ENCODE measurements at places on chromosomes 2 and 18. TPM values are rescaled to one million over a fixed set of nuclear protein-coding genes. Genes with fewer than 3 reads are reported as not detected.

CFAP65 gene
- not detected for total RNA-seq

DAW1 gene
- not detected for total RNA-seq

DGUOK gene
- 43.5 TPM for total RNA-seq

AKAIN1 gene
- not detected for total RNA-seq

RAB17 gene
- not detected for total RNA-seq

CD8B gene
- total RNA-seq = 0.62 TPM

AMER3 gene
- not detected for total RNA-seq

MYOM1 gene
- 1.4 TPM for total RNA-seq

ABCG5 gene
- total RNA-seq = not detected

DNA sequence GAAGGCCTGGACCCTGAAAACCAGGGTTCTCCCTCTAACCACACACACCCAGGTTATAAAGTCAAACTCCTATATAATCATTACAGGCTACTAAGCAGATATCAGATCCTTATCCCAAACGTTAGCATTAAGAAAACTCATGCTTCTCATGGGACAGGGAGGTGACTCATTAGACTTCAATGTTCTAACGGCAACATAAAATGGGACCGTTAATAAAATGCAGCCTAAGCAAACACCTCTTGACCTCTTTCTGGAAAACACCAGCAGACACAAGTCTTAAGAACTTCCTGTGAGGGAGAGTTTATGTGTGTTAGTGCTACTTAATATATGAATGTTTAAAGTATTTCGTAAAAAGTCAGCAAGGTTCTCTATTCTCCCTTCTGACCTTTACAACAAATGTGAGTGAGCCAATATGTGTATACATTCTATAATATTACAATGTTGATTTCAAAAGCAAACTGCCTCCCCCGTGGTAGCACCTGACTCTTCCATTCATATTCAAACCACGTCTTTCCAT is 31.7 kb downstream of the LPIN2 start:
- DNase-seq = no peak

DNA sequence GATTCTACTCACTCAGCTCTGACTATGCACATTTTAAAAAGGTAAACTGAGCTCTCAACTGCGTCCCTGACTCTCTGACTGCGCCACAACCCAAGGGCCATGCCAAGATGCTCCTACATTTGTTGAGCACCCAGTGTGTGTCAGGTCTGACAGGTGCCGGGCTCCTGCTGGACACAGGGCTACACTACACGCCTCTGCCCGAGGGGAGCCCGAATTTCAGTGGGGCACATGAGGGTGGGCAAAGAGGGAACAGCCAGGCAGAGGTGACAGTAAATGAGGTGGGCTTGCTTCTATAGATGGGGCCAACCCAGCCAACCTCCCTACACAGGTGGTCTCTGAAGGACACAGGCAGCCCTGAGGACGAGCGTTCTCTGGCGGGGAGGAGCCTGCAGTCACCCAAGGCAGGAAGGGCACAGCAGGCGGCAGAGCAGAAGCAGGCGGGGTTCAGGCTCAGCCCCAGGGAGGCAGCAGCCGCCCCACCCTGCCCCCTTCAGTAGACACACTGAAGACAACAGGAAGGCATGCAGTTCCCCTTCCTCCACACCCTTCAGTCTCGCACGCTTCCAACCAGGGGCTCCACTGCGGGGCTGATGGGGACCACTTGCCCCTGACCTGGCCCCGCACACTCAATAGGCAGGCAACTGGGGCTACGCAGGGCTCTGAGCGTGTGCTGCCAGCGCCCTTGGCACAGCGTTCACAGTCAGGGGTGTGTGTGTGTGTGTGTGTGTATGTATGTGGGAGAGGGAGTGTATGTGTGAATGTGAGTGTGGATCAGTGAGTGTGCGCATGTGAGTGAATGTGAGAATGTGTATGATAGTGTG is 98.4 kb downstream of the UXS1 start:
- DNase-seq = peak; percentile 96

DNA sequence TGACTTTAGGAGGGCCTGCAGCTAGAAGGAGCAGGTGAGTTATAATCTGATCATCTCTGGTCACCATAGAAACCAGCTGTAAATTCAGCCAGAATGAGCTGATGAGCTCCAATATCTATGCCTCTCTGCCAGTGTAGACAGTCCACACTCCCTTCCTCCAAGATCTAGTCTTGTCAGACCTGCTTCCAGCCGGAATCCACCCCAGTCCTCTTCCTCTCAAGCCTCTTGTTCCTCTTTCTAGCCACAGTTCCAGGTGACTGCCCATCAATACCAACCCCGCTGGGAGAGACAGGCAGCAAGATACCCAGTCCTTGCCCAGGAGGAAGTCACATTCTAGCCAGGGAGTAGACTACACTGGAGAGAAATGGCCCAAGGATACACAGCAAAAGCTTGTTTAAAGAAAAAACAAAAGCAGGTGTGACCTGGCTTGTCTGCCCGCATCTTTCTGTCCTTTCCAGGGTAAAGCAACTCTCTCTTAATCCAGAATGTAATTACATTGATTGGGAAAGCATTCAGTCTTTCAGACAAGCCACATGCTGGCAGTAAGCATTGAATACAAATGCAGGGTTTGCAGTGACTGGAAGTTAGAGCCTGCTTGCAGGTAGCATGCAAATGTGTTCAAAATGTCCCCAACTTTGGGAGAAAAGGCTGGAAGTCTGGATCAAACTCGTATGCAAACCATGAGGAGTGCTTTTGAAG is 9.0 kb upstream of the SLC35F6 start:
- no peak for DNase-seq

DNA sequence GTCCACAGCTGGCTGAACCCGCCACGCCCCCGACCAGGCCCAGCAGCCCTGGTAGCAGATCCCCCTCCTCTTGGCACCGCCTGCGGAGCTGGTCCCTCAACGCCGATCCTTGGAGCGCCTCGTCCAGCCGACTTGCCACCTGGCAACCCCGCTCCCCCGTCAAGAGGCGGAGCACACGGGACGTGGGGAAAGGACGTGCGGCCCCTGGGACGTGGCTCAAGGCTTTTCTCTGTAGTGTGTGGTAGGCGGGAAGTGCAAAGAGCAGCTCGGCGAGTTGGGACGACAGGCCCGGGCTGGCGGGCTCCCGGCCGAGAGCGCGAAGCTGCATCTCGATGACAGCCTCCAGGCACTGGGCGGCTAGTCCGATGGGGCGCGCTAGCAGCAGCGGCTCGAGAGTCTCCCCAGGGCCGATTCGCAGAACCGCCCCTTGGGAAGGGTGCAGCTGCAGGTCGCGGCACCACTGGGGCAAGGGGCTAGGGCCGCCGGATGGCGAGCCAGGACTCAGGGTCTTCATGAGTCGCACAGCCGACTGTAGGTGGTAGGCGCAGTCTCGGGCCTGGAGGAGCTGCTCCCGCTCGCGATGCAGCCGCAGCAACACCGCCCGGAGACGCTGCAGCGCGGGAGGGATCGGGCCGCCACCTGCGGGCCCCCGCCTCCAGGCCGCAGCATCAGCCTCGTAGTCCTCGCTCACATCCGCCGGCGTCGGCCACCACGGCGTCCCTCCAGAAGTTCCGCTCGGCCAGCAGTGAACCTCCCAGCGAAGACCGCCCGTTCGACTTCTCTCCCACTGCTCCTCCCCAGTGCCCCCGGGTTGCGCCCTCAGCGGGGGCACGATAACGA is 617 bp downstream of the CCDC142 start:
- DNase-seq = peak; percentile 43

GRCh38 chr2:46699934-46700256 is 215.7 kb downstream of the MCFD2 start:
- DNase-seq = peak; percentile 8

DNA sequence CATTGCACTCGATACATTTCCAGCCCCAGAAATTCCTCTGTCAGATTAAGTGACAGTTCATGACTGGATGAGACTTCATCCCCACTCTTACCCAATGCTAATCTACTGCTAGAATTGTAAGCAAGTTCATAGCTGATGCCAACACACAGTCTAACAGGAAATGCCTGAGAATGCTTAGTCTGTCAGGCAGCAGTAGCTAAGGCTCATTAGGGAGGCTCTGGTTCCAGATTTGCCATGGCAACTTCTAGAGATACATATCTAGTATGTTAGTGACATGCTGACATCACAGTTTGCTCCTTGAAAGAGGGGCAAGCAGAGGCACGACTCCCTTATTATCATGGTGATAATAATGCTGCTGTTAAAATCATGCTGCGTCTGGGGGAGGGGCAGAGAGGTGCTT is 198.4 kb downstream of the RBM43 start:
- DNase-seq = no peak

DNA sequence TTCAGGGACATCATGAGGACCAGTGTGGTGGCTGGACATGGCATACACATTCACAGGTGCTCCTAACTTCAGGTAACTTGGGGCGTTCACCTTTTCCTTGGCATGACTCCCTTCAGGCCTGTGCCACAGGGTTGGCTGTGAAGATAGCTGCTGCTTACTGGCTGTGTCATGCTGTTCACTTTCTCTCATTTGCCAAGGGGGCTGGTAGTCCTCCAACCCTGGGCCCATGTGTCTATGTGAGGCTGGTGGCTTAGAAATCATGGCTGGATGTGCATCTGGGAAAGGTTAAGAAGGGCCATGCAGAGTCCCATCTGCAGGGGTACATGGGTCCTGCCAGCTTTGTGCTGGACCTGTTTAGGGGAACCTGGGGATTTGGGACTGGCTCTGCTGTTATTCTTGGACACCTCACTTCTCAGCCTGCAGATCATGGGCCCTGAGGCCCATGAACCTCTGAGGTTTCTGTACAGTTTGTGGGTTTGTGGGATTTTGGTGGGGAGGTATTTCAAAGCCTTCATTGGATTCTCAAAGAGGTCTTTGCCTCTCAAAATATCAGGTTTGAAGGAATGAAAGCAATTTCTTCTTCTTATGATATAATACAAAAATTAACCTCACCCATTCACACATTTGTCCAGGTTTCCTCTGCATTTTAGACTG is 62.9 kb downstream of the FHOD3 start:
- DNase-seq = no peak

GRCh38 chr2:24543252-24543651 is 52.2 kb downstream of the NCOA1 start:
- DNase-seq = peak; percentile 11

GRCh38 chr18:35436076-35436649 is 59.0 kb upstream of the ZNF396 start:
- DNase-seq = no peak

GRCh38 chr2:101974663-101975062 is 17.1 kb upstream of the IL1R2 start:
- no peak for DNase-seq

DNA sequence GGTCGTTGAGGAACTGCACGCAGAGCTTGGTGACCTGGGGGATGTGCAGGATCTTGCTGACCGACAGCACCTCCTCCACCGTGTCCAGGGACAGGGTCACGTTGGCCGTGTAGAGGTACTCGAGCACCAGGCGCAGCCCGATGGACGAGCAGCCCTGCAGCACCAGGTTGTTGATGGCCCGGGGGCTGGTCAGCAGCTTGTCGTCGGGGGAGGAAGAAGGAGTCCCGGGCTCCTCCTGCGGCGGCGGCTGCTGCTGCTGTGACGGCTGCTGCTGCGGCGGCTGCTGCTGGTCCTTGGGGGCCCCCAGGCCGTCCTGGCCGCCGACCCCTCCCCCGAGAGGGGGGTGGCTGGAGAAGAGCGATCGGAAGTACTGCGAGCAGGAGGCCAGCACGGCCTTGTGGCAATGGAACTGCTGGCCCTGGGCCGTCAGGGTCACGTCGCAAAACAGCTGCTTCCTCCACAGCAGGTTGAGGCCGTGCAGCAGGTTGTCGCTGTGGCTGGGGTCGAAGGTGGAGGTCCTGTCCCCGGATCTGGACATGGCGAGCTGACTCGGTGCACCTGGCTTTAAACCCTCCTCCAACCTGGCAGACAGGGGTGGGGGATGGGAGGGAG is 2.7 kb downstream of the KLHL14 start:
- DNase-seq = no peak

DNA sequence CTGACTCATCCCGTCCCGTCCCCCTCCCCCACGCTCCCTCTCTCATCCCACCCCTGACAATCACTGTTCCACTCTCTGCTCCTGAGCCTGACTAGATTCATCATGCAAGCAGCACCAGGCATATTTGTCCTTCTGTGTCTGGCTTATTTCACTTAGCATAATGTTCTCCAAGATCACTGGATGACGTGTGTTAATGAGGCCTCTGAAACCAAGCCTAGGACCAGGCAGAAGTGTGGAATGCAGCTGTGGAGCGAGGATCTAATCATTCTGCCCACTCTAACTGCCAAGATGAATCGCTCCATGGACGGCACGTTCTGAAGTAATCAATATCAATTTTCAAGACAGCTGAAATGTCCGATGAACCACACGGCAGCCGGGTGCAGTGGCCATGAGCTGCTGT is 122.4 kb upstream of the ZNF236 start:
- no peak for DNase-seq

DNA sequence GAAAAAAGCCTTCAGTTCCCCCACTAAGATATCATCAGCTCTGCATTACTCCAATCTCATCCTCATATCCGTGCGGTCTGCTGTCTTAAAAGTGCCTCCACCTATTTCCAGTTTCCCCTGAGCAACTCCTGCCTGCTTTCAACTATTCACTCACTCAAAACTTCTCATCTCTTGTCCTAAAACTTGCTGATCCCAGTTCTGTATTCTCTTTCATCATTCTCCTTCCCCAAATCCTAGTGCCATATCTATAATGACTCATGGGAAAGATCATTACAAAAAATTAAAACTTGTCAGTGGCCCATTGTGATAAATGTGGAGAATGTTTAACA is 20.0 kb downstream of the ACVR1 start:
- DNase-seq = no peak

- no peak for DNase-seq
Measured at GRCh38 chr2:209458008-209458979, 34.4 kb downstream of the MAP2 start.

DNA sequence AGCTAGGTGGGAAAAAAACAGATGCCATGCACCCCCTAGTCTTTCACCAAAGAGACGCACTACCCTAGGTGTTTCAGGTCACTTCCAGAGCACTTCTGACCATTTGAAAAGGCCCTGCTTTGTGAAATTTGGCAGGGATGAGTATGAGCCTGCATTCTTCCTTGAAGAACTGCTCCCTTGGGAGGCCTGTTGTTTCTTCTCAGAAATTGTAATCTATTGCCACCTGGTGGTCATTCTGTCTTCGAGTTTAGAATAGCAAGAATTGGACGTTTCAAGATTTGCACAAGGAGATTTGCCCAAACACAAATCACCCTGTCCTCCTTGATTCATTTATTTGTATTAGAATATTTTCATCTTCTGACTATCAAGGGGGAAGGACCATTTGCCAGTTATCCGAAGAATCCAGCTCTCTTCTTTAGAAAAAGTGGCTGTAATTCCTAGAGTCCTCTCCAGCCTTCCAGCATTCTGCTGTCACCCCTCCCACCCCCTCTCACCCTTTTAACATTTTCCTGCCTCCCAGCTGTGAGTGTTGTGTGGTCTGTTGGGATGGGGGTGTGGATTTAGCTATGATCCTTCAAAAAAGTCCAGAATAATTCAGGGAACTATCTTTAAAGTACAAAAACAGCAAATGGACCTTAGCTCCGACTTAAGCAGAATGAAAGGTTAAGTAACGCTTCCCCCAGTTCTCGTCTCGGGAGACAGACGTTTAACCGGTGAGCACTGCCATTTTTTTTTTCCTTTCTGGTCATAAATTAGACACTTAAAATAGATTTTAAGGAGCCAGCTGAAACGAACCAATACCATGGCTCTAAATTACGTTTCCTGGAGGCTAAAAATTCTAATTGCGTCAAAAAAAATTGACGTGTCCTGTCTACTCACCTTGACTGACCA is 3.7 kb upstream of the GAD1 start:
- peak; percentile 70 for DNase-seq

- DNase-seq = no peak
Measured at GRCh38 chr2:74472945-74473258, 422 bp upstream of the MRPL53 start.

- no peak for DNase-seq
Measured at GRCh38 chr2:235639885-235640284, 146.0 kb downstream of the AGAP1 start.
